ENCODE measurements at places on chromosomes 16 and 17. TPM values are rescaled to one million over a fixed set of nuclear protein-coding genes. Genes with fewer than 3 reads are reported as not detected.

Gene ADAD2
- not detected for total RNA-seq

Gene NHLRC4
- 0.86 TPM for total RNA-seq

GRCh38 chr17:14630621-14631020, 329.7 kb downstream of the HS3ST3B1 start:
- no peak for DNase-seq

DNA sequence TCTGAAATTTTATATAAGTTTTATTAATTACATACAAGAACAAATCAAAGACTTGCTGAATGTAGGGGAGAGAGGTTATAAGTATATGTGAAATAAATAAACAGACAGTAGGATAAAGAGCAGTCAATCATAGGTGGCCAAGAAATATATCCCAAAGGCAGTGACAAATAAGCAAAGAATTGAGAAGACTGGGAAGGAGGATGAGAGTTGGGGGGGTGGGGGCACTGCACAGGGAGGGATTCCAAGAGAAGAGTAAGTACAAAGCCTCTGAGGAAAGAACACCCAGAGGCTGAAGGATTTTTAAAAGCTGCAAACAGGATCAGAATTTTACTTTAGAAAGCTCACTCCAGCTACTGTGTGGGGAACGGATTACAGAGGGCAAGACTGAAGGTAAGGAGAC, 2.8 kb downstream of the PELP1 start:
- DNase-seq, result no peak

DNA sequence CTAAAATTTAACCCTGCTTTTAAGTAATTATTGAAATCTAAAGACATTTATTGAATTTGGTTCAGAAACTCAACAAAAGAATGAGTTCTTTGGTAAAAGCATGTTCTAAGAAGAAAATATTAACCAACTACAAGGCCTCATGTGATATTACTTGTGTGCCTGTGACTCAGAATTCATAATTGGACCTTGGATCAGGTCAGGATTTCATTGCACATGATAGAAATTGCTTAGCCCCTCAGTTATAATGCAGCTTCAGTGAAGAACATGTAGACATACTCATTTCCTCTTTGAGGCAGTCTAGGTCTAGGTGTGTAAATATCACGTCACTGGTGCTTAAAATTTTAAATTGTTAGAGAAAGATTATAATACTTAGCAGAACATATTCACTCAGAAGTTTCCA, 410.0 kb upstream of the SOX9 start:
- DNase-seq, result no peak

DNA sequence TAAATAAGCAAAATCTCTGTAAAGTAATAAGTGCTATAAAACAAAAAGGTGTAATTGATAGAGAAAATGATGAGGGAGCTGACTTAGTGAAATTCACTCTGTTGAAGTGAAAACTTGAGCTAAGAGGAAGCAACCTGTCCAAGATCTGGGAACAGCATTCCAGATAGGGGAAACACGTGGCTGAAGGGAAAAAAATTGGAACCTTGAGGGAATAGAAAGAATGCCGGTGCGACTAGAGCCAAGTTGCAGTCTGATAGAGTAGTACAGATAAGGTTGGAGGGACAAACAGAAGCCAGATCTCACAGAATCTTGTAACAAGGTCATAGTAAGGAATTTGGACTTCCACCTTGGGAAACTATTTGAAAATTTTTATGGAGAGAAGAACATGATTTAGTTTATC, 623 bp upstream of the DDX52 start:
- DNase-seq, result no peak

DNA sequence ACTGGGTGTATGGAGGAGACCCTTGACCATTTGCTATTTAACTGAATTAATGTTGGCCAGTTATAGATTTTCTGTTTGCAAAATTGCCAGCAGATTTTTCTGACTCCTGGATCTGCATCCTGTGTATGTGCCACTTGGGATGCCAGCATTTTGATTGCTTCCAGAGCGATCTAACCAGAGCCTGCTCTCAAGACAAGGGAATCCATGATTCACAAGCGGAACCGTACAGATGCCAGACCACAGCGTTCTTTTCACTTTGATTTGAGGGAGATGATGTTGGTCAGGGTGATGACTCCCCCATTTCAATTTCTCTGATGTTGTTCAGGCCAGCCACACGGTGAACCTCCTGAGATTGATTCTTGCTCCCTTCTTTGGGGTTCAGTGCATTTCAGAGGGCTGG, 228.7 kb downstream of the CDH13 start:
- no peak for DNase-seq

Gene CCT6B
- 2.5 TPM for total RNA-seq

- DNase-seq, result no peak
Observed at GRCh38 chr16:72474501-72475123, 302.7 kb upstream of the PMFBP1 start.

DNA sequence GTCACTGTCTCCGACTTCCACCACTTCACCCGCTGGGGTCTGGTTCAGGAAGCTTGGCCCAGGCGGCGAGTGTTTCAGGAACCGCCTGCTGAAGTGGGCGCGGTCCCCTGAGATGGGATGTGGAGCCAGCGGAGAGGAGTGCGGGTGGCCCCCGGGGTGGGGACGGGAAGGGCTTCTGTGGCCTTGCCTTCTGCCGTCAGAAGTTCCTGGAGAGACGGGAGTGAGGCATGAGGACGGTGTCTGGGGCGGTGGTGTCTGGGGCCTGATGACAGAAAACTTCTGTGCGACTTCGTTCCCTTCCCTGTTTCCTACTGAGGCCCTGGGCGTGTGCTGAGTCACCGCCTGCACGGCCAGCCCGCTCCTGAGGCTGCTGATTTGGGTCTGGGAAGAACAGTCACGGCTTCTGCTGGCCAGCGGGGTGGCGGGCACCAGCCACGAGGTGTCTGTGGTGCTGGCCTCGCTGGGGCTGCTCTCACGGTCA, 12.3 kb upstream of the NLRC3 start:
- no peak for DNase-seq

- DNase-seq, result no peak
Observed at GRCh38 chr17:72974605-72975232, 117.8 kb downstream of the SLC39A11 start.

- no peak for DNase-seq
Observed at GRCh38 chr16:17447101-17447569, 23.6 kb downstream of the XYLT1 start.
